Fibroblast of skin of right quadriceps (primary cell): ENCODE measurements at places on chromosomes 5 and 9.

DNA sequence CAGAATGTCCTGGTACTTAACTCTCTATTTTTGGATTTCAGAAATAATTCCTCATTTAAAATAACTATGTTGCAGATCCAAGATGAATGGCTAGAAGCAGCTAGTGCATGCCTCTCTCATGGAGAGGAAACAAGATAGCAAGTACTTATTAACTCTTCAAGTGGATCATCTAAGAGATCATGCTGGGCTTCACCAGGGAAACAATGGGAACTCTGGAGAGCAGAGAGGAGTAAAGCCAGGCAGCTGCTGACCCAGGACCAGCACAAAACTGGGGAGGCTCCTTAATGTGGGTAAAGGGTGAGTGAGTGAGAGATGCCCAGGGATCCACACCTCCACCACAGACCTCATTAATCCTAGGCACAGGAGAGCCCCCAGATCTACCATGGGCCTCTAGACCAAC is 897.8 kb upstream of the ACO1 start:
- no peak for DNase-seq

- no peak for DNase-seq
Observed at GRCh38 chr9:130854835-130855234, 19.8 kb downstream of the ABL1 start.

DNA sequence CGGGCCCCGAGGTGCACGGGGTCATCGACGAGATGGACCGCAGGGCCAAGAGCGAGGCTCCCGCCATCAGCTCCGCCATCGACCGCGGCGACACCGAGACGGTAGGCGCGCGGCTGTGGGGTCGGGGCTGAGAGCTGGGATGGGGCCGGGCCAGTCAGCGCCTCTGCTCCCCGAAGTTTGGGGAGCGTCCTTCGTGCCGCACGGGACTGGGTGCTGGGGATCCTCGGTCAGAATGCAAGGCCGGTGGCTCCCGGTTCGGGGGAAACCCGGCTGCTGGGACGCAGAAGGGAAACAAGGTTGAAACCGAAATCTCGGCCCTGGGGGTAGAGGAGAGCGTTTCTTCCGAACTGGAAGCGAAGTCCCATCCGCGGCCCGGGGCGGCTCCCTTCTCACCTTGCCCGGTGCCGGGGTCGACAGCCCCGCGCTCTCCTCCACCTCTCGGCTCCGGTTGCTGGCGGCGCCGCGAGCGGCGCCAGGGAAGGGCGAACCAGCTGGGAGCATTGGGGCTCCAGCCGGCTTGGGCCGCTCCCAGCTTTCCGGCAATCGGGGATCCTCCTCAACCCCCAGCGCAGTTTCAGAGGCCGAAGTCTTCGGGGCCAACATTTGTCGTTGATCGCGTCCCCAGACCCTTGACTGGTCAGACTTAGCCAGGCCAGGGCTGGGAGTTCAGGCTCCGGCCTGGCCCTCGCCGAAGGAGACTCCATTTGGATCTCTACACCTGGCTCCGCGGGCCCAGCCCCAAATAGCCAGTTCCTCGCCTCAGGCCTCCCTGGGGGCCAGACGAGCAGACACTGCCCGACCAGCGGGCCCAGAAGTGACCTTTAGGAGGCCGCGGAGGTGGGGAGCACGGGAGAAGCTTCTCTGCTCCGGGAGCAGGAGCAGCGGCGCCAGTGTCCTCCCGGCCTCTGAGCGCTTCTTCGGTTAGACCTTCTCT is 1.1 kb downstream of the LHX2 start:
- no peak for DNase-seq

DNA sequence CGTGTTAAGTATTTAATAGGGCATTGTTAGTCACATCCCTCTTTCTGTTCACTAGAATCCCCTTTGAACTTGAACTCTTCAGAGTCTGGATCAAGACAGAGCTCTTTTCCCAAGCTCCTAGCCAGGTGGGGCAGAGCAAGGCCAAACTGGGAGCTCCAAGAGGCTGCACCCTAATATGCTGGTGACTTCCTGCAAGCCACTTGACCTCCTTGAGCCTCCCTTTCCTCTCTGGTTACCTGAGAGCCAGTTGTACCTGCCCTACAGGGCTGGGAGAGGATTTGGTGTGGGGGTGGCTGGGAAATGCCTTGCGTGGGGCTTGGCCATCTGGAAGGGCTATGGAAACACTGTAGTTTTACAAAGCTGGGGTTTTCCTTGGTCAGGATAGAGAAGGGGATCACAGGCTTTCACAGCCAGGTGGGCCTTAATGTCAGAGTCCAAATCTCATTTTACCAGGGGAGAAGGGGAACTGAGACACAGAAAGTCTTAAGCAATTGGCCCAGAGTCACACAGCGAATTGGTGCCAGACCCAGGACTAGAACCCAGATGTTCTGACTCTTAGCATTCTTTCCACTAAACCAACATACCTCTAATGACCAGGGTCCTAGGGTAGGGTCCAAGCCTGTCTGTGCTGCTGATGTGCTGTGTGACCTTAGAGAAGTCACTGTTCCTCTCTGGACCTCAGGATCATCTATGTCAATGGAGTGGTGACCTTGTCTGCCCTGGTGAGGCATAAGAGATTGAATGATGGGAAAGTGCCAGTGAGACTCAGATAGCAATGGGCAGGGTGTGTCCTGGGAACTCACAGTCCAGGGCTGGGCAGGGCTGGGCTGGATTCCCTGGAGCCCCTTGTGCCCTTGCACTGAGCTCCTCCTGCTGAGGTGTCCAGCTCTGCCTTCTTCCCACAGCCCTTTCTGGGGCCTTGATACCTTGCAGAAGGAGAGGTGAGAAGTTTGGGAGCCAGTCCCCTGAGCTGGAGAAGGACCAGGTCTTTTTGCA is 35.8 kb downstream of the GSN start:
- no peak for DNase-seq

- no peak for DNase-seq
Observed at GRCh38 chr5:147859962-147860640, 18.4 kb upstream of the SCGB3A2 start.

- no peak for DNase-seq
Observed at GRCh38 chr9:95953986-95954385, 78.5 kb downstream of the ERCC6L2 start.

GRCh38 chr5:98292496-98292895 is 481.0 kb upstream of the RGMB start:
- DNase-seq = peak; percentile 39

- DNase-seq = peak; percentile 58
Observed at GRCh38 chr5:169162407-169162806, 138.5 kb downstream of the SLIT3 start.

DNA sequence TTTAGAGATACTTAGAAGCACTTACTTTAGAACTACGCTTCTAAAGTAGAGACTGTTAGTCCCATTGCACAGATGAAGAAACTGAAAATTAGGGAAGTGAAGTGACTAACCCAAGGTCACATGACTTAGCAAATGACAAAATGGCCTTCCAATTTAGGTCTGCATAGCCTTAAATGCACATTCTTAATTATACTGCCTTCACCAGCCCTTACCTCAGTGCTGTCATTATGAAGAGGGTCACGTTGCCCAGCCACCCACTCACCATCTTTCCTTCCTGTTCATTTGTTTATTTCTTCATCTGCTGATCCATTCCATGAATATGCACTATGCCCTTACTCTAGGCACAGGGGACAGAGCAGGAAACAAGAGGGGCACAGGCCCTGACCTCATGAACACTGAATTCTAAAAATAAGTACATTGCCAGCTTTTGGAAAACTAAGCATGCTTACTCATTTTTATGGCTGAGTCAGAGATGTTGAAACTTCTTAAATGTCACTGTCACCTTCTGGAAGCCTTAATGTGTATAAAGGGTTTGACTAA is 8.6 kb downstream of the HAVCR2 start:
- peak; percentile 58 for DNase-seq

- DNase-seq = peak; percentile 35
Observed at GRCh38 chr9:112180387-112180881, 5.3 kb upstream of the SUSD1 start.
